ENCODE measurements at places on chromosomes 1 and 21. TPM values are rescaled to one million over a fixed set of nuclear protein-coding genes. Genes with fewer than 3 reads are reported as not detected.

The HORMAD1 gene
- total RNA-seq: 0.51 TPM

The TXLNA gene
- total RNA-seq: 96.7 TPM

The PHTF1 gene
- total RNA-seq: 17.3 TPM

The ECM1 gene
- 1.4 TPM for total RNA-seq

The WLS gene
- not detected for total RNA-seq

The KRTAP13-2 gene
- total RNA-seq: not detected

The SERPINC1 gene
- not detected for total RNA-seq

The OR2T11 gene
- not detected for total RNA-seq

The APCS gene
- total RNA-seq: not detected

The PTAFR gene
- total RNA-seq: 0.49 TPM

The FAM163A gene
- not detected for total RNA-seq

The TTC39A gene
- not detected for total RNA-seq

The CFAP45 gene
- total RNA-seq: 0.68 TPM

The C1orf94 gene
- not detected for total RNA-seq

The TMIGD3 gene
- total RNA-seq: not detected

The PRAMEF1 gene
- total RNA-seq: not detected

The DISP3 gene
- total RNA-seq: 0.56 TPM

The ZBTB21 gene
- 16.5 TPM for total RNA-seq

The MYOG gene
- total RNA-seq: not detected

The C1QB gene
- total RNA-seq: not detected
